Endothelial cell of coronary artery (primary cell): ENCODE measurements at places on chromosomes 16 and 17. TPM values are rescaled to one million over a fixed set of nuclear protein-coding genes. Genes with fewer than 3 reads are reported as not detected.

The PMP22 gene
- 23.0 and 24.8 TPM in 2 replicates for total RNA-seq

The CASKIN2 gene
- total RNA-seq: 7.9 and 8.3 TPM in 2 replicates

The DNASE1L2 gene
- total RNA-seq: 0.27 and 0.94 TPM in 2 replicates

The TPSB2 gene
- total RNA-seq: not detected in 2 replicates

The TERB1 gene
- total RNA-seq: under 0.01 TPM in 1 of 2 replicates, not detected in the other

The GOSR2 gene
- total RNA-seq: 51.2 and 60.4 TPM in 2 replicates

The MLLT6 gene
- total RNA-seq: 23.8 and 38.2 TPM in 2 replicates

The KRTAP4-6 gene
- not detected in 2 replicates for total RNA-seq

The CCL8 gene
- total RNA-seq: not detected in 2 replicates

The TP53TG3 gene
- total RNA-seq: not detected in 2 replicates

The SMIM5 gene
- not detected in 2 replicates for total RNA-seq

The SLFN13 gene
- 1.8 and 2.6 TPM in 2 replicates for total RNA-seq
